ENCODE measurements at places on chromosomes 6 and 20.

GRCh38 chr6:85751374-85752055 lies 108.8 kb upstream of the SYNCRIP start:
- DNase-seq, result no peak

DNA sequence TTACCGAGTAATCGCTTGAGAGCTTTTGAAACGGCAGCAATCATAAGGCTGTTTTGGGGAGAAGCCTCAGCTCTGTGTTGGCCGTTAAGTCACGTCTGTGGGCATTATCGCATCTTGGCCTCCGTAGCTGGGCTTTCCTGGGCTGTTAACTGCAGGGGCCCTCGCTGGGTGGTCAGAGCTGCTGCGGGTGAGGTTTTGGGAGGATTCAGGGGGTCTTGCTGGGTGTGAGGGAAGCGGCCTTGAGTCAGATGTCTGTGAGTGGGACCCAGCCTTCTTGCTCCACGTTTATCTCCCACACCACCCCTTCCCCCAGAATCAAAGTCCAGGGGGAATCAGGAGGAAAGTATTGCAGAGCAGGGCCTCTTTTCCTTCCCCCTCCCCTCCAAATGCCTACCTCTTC lies 3.2 kb upstream of the APCDD1L start:
- no peak for DNase-seq

DNA sequence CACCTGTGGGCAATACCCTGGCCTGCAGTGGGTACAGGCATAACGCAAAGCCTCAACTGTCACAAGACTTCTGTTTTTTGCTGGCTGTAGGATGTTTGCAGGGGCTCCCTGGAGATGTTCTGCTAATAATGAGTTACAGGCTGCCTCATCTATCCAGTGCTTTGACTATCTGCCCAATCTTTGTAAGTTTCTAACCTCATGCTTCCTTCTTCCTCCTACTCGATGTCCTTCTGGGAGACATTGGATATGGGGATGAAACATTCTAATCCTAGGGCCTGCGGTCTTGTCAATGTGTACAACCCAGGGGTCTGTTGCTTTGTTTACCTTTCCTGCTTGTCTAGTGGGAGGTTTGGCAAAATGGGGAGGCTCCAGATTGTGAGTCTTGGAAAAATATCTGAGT lies 136.8 kb upstream of the TCF21 start:
- DNase-seq, result no peak

DNA sequence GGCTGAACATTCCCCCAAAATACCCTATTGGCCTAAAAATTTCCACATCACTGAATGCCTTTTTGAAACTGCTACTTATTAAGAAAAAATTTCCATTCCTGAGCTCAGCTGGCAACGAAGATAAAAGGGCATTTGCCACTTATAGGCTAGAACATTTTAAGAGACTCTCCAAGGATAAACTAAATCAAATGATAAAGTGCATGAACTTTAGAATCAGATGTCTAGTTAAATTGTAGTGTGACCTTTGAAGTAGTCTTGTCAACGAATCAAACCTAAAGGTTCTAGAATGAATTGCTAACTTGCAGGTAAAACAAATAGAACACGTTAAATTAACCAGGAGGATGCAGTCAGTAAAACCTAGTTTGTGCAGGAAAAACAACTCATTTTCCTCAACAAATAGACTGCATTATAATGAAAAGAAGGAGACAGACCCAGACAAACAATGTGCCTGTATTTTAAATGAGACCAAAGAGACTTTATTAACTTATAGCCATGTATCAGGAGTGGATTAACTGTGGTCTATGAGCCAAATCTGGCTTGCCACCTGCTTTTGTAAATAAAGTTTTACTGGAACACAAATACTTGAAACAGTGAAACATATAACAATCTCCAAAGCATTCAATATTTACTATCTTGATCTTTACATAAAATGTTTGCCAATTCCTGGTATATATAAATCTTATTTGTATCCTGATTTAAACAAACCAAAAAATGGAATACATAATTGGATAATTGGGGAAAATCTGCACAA lies 184.4 kb downstream of the MEI4 start:
- DNase-seq, result no peak

DNA sequence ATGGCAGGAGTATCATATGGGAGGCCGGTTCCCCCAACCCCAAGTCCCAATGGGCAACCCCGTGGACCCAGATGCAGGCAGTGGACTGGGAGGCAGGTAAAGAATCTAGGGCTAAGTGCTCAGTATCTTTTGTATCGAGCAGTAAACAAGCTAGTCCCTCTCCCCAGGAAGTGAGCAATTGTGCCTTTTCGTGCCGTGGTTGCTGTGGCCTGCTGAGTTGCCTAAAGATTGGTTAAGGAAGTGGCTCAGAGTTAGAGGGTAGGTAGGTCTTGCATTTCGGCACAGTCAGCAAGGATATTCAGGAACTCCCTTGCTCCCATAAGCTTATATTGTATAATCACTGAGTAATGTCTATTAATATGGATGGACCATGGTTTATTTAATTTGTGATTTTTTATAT lies 1.3 kb upstream of the DNAH8 start:
- no peak for DNase-seq

- no peak for DNase-seq
Measured at GRCh38 chr6:14647357-14647756, 529.8 kb downstream of the CD83 start.
